ENCODE measurements at places on chromosomes 4 and X.

DNA sequence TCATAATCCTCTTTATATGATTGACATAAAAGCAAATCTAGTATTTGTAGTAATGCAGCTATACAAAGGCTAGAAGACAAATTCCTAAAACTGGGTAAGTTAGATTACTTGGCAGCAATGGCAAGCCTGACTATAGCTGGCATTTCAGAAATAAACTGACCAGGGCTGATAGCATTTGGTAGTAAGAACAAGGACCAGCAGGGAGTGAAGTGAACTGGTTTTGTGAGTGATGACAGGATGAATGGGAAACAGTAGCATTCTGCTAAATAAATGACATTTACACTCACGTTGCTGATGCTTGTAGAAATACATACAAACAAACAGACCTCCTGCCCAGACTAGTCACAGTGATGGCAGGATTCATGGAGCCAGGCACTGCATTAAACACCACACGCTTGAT, 31.5 kb upstream of the TNIP3 start:
- no peak for DNase-seq

DNA sequence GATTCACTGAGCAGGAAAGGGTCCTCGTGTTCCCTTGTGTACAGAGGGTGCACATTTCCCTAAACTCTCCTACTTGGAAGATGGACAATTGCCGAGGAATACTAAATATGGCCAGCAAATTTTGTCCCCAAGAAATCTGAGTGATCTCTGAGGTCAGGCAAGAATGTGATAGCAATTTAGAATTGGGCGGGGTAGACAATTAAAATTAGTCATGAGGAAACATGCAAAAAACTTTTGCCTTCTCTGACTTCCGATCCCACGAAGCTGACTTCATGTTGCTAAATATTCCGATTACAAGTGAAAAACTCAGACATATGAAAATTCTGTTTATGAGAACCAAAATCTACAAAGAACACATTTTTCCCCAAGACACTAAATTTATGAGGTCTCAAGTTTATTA, 453.9 kb upstream of the ZFP42 start:
- DNase-seq: no peak

GRCh38 chr4:161936625-161937550, 226.9 kb downstream of the FSTL5 start:
- no peak for DNase-seq

- peak; percentile 76 for DNase-seq
These were observed 10.5 kb upstream of the ZCCHC13 start for GRCh38 chrX:74293343-74293946.

DNA sequence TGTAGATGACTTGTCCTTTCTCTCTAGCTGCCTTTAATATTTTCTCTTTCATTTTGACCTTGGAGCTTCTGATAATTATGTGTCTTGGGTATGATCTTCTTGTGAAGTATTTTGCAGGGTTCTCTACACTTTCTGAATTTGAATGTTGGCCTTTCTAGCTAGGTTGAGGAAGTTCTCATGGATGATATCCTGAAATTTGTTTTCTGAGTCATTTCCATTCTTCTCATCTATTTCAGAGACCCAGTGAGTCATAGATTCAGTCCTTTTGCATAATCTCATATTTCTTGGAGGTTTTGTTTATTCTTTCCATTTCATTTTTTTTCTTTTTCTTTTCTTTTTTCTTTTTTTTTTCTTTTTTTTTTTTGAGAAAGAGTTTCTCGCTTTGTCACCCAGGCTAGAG, 585.7 kb upstream of the PABPC4L start:
- no peak for DNase-seq

GRCh38 chrX:136856050-136856449, 24.5 kb downstream of the RBMX start:
- DNase-seq: no peak

- DNase-seq: no peak
These were observed 99.6 kb downstream of the EFNB1 start for GRCh38 chrX:68928401-68928800.

GRCh38 chr4:105036991-105037390, 109.7 kb upstream of the TET2 start:
- no peak for DNase-seq

DNA sequence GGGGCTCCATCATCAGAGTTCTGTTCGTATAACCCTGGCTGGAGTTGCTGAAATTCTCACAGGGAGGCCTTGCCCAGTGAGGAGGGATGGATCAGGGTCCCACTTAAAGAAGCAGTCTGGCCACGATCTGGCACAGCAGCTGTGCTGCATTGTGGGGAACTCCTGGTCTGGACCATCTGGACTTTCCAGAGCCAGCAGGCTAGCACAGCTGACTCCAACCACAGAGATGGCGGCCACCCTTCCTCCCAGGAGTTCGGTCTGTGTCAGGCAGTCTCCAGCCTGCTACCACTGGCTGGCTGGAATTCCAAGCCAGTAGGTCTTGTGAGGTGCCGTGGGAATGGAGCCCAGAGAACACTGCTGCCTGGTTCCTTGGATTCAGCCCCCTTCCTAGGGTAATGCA, 62.0 kb downstream of the SLAIN2 start:
- no peak for DNase-seq

DNA sequence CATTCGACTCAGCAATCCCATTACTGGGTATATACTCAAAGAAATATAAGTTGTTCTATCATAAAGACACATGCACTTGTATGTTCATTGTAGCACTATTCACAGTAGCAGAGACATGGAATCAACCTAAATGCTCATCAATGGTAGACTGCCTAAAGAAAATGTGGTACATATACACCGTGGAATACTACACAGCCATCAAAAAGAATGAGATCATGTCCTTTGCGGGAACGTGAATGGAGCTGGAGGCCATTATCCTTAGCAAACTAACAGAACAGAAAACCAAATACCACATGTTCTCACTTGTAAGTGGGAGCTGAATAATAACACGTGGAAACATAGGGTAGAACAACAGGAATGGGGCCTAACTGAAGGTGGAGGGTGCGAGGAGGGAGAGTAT, 44.9 kb downstream of the TMEM131L start:
- no peak for DNase-seq

GRCh38 chr4:3299976-3300671, 7.3 kb downstream of the RGS12 start:
- no peak for DNase-seq

DNA sequence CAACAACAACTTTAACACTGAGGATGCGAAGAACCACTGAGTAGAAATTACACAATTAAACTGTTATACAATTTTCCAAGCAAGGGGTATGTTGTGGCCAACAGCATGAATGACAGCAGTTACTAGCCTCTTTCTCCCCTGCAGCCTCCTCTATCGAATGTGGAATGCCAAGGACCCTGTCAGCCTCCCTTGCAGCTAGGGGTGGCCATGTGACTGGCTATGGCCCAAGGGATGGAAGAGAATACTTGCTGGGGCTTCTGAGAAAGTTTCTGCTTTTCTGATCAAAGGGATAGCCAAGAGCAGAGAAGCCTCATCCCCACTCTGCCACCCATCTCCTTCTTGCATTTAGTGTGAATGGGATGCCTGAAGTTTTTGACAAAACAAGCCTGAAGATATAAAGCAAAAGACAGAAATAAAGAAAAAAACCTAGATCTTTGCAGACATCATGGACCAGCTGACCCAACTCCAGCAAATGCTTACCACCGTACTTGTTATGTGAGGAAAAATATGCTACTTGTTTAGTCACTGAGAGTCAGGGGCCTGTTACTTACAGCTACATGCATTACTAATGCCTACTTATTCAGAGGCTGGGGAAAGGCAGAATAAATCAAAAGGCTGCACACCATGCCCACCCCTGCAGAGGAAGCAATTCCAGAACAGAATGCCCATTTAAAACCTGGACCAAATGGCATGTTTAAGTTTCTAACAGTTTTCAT, 32.0 kb downstream of the DCTD start:
- DNase-seq: no peak

DNA sequence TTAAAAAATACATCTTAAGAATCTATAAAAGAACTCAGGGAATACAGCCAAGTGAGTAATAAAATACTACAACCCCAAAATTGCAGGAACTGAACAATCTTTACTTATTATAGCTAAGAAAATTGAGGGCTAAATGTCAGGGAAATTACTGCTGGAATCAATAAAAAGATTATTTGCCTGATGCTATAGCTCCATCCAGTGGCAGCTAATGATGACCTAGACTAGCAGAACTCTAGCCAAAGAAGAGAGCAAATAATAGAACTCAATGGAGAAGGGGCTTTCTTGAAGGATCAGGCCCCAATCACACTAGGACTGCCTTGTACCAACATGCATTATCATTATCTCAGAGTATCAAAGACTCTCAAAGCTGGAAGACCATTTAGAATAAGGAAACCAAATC, 85.0 kb upstream of the FAM241A start:
- DNase-seq: no peak

Data from hematopoietic multipotent progenitor cell treated with erythropoietin and hydrocortisone succinate and interleukin-3 and kit ligand, for 17 days (in vitro differentiated cells).